Motor neuron (in vitro differentiated cells): ENCODE measurements at places on chromosomes 4 and X. TPM values are rescaled to one million over a fixed set of nuclear protein-coding genes. Genes with fewer than 3 reads are reported as not detected.

Gene DAPP1
- total RNA-seq, result 0.09 and 0.25 TPM in 2 replicates

Gene ANKRD17
- total RNA-seq, result 60.2 and 77.0 TPM in 2 replicates

Gene PLXNA3
- total RNA-seq, result 17.7 and 25.3 TPM in 2 replicates

Gene LAS1L
- total RNA-seq, result 36.0 and 36.8 TPM in 2 replicates

Gene PPP1R2C
- total RNA-seq, result not detected in 2 replicates

Gene PAGE5
- not detected in 2 replicates for total RNA-seq

Gene TMEM156
- total RNA-seq, result 0.64 and 1.4 TPM in 2 replicates

Gene GPR82
- total RNA-seq, result 0.66 and 0.97 TPM in 2 replicates

Gene DDX53
- total RNA-seq, result not detected in 2 replicates

Gene HMGN5
- total RNA-seq, result 1.6 and 2.3 TPM in 2 replicates

Gene AKAP4
- not detected in 2 replicates for total RNA-seq

Gene ADGRG4
- under 0.01 TPM in 1 of 2 replicates, not detected in the other for total RNA-seq

Gene LRAT
- 2.0 and 2.1 TPM in 2 replicates for total RNA-seq

Gene PPEF2
- 0.05 and 0.29 TPM in 2 replicates for total RNA-seq

Gene PLXNB3
- total RNA-seq, result 0.62 and 0.73 TPM in 2 replicates

Gene KIAA1210
- total RNA-seq, result 0.05 TPM in 1 of 2 replicates, not detected in the other

Gene SOWAHD
- total RNA-seq, result 0.59 and 0.87 TPM in 2 replicates

Gene SLITRK4
- total RNA-seq, result 0.67 and 0.78 TPM in 2 replicates

Gene HPSE
- 0.10 and 0.14 TPM in 2 replicates for total RNA-seq

Gene LEF1
- 1.3 and 1.5 TPM in 2 replicates for total RNA-seq

Gene SUPT20HL2
- total RNA-seq, result 0.19 TPM in 1 of 2 replicates, not detected in the other

Gene GBA3
- total RNA-seq, result 0.41 TPM in 1 of 2 replicates, not detected in the other

Gene KCND1
- 1.9 and 3.1 TPM in 2 replicates for total RNA-seq

Gene CFP
- total RNA-seq, result 0.64 and 1.0 TPM in 2 replicates

Gene DOK7
- total RNA-seq, result 0.36 and 0.52 TPM in 2 replicates

Gene AIMP1
- 31.5 and 35.7 TPM in 2 replicates for total RNA-seq

Gene GABRA4
- under 0.01 and 0.07 TPM in 2 replicates for total RNA-seq

Gene GLA
- total RNA-seq, result 15.7 and 17.9 TPM in 2 replicates

Gene NMU
- 83.2 and 89.9 TPM in 2 replicates for total RNA-seq

Gene GABRG1
- 0.05 TPM in 1 of 2 replicates, not detected in the other for total RNA-seq

Gene ZNF711
- total RNA-seq, result 1.6 and 1.8 TPM in 2 replicates

Gene MXRA5
- total RNA-seq, result 2.5 and 3.3 TPM in 2 replicates

Gene SRPK3
- 1.1 and 1.4 TPM in 2 replicates for total RNA-seq

Gene CTAG2
- total RNA-seq, result not detected in 2 replicates

Gene CCDC158
- 0.62 TPM in 1 of 2 replicates, not detected in the other for total RNA-seq

Gene GAGE1
- total RNA-seq, result not detected in 2 replicates

Gene CPLX1
- total RNA-seq, result 5.6 and 6.4 TPM in 2 replicates

Gene FGF13
- total RNA-seq, result 0.54 TPM in 1 of 2 replicates, not detected in the other

Gene PUDP
- total RNA-seq, result 8.0 and 8.8 TPM in 2 replicates

Gene GSX2
- total RNA-seq, result 0.33 and 0.38 TPM in 2 replicates

Gene NHSL2
- 3.0 and 3.3 TPM in 2 replicates for total RNA-seq

Gene PRDM8
- total RNA-seq, result 0.91 and 1.2 TPM in 2 replicates
